ENCODE measurements at places on chromosomes 5 and 9.

DNA sequence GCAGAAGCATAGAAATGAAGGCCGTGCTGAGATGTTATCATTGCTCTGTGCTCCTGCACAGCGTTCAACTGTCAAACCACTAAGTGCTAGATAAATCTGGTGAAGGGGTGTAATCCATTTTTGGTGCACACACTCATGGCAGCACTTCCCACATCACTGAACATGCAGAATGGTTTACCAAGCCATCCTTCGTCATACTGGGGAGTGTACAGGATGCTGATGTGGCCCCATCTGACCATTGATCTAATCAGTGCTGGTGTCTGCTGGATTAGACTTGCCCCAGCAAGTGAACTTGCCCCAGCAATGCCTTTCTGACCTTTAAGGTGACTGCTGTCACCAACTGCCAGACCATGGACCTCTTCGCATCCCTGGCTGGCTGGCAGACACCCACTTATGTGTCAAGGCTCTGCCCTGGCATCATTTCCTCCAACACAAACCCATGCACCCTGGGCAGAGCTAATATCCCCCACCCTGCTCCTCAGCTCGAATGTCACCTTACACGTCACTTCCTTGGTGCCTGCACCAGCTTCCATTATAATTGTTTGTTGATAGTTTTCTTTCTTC, 4.2 kb upstream of the SEMA4D start:
- DNase-seq = no peak

DNA sequence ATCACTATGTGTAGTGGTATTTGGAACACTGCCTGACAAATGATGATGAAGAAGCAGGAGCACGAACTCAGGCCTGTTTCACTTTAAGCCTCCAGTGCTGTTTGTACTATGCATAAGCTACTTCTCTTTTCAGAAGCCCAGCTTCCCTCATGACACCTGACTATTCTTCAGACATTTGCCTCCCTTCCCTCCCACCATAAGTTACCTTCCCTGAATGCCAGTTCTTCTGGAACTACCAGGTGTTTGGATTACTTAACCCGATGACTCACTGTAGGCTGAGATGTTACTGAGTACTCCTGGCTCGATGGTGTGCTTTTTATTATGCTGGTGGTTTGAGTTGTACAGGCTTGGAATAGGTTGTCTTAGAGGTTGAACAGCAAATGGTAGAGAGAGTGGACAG, 180.0 kb downstream of the SPATA31D1 start:
- no peak for DNase-seq

- DNase-seq = no peak
Measured at GRCh38 chr9:85600675-85601263, 141.0 kb downstream of the AGTPBP1 start.

DNA sequence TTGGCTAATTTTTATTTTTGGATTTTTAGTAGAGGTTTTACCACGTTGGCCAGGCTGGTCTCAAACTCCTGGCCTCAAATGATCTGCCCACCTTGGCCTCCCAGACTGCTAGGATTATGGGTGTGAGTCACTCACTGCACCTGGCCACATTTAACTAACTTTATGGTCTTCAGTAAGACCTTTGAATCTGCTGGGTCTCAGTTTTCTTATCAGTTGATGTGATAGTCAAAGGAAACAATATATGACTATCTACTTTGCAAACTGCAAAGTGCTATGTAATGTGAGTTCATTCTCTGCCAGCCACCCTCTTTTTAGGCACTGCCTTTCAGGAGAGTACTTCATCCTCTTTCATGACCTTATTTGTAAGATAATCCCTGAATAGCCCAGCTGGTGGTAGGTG, 474.7 kb downstream of the PDE4D start:
- no peak for DNase-seq

DNA sequence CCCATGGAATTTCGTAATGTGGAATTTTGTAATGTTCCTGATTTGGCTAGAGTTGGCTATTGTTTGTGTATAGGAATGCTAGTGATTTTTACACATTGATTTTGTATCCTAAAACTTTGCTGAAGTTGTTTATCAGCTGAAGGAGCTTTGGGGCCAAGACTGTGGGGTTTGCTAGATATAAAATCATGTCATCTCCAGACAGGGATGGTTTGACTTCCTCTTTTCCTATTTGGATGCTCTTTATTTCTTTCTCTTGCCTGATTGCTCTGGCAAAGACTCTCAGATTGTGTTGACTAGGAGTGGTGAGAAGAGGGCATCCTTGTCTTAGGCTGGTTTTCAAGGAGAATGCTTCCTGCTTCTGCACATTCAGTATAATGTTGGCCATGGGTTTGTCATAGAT, 91.0 kb downstream of the NNT start:
- no peak for DNase-seq

- DNase-seq = no peak
Measured at GRCh38 chr5:1663186-1663585, 136.5 kb downstream of the MRPL36 start.

- DNase-seq = no peak
Measured at GRCh38 chr5:1919750-1920149, 37.0 kb upstream of the IRX4 start.

GRCh38 chr9:84556556-84556955, 113.0 kb upstream of the NTRK2 start:
- no peak for DNase-seq

DNA sequence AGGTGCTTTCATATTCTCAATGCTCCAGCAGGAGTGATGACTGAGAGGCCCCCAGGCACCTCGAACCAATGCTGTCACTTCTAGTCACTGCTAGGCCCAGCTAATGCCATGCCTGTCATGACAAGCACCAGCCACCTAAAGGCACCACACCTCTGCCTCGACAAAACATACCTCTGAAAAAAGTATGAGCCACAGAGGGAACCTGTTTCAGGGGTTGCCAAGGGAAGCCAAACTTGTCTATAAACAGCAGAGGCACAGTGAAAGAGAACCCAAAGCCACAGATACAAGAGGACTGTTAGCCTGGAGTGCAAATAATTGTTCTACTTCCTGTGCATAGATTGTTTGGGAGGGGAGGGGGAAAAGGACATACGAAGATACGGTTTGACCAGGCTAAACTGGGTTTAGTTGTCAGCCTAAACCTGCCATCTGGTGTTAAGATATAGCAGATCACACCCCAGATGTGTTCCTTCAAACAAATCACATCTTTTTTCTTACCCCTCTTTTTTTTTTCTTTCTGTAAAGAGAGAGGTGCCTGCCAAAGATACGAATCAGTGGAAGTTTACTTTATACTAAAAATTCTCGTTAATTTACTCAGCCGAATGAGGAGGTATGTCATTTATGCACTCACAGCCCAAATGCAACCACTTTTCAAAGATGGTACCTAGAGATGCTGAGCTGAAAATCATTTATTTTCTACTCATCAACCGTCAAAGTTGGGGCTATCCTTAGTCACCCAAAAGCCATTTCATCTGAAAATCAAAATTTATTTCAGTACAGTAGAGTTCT, 45.7 kb downstream of the BNC2 start:
- DNase-seq = no peak

DNA sequence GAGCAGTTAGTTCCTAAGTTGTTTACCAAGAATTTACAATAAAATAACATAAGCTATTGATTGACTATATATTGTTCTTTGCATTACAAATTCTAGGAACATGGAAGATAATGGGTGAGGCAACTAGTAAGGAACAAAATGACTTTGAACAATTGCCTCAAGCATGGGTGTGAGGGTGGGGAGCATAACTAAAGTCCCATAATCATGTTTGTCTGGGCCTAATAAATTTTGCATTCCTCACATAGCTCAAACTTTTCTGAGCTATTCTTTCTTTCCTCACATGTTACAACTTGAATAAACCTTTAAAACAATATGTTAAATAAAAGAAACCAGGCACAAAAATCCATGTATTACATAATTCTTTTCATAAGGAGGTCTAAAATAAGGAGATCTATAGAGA, 1066.1 kb downstream of the NR2F1-AS1 start:
- no peak for DNase-seq

DNA sequence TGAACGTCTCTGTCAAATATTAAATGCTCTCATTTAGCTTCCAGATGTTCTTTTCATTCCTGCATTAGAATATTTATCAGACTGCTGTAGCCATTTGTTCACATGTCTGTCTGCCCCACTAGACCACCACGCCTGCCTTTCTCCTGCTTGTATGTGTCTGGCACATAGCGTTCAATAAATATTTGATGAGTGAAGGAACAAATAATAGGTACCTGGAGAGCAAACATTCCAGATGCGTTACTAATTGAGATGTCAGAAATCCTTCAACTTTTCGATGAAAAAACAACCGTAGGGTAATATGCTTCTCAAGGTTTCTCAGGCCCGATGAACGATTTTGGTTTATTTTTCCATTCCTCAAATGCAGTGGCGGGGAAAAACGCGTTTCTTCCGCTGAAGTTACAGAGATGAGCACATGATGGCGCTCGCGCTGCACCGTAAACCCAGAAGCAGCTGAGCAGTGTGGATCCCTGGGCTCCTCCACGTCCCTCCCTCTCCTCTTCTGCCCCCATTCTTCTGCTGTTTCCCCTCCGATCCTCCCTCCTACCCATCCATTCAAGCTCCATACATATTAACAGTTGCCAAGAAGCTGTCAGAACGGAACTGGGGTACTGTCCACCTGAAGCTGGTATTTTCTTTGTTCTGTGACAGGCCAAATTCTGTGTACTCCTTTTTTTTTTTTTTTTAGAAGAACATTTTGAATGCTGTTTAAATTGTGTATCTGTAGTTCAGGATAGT, 245.4 kb downstream of the MPDZ start:
- peak; percentile 32 for DNase-seq

DNA sequence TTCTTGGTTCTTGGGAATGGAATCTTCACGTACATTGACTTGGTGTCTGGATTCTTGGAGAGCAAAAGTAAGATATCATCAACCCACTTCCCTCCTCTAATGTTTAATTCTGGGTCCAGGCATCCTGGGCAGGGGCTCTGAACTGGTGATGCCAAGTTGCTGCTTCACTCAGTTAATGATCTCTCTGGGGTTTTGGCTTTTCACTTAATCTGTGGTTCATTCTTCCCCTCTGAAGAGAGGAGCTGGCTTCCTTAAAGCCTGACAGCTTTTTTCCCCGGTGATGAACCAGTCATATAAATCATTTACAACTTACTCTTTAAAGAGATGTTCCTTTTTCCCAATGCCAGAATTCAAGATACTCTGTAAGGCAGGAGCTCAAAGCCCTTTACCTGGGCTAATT, 65.9 kb downstream of the ARHGAP26 start:
- no peak for DNase-seq

- DNase-seq = no peak
Measured at GRCh38 chr9:134695144-134695543, 53.5 kb downstream of the COL5A1 start.

- DNase-seq = no peak
Measured at GRCh38 chr5:41532485-41532884, 22.1 kb upstream of the PLCXD3 start.

DNA sequence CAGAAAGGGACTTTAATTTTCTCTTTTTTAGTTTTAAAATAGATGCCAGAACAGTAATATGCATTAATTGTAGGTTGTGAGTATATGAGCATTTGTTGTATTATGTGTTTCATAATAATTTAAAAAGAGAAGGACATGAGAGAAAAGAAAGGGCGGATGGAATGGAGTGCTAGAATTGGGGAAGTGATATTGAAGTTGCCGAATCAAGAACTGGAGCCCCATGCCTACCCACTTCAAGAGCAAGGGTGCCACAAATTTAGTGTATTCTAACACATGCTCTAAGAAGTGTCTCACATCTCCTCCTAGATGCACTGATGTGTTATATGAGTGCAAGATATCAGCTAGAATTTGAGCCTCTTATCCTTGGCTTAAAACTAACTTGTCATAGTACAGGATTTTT, 43.6 kb upstream of the FYB1 start:
- no peak for DNase-seq

DNA sequence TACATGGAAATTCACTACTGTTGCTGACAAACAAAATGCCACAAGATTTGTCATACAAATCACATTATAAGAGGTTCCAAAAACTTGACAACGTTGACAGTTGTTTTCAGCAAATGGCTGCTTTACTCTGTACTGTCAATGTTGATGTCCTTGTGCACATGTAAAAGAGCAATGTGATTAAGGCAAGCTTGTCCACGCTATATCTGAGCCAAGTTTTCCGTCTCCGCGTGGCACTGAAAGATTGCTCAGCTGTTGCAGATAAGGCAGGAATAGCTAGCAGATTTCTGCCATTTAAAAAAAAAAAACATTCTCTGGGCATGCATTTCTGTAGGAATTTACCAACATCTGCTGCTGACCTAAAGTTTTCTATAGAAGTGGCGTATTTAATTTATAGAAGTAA, 46.4 kb upstream of the MEF2C start:
- no peak for DNase-seq

Data from omental fat pad (tissue), 4 donors.